ENCODE measurements at places on chromosomes 13 and 19.

DNA sequence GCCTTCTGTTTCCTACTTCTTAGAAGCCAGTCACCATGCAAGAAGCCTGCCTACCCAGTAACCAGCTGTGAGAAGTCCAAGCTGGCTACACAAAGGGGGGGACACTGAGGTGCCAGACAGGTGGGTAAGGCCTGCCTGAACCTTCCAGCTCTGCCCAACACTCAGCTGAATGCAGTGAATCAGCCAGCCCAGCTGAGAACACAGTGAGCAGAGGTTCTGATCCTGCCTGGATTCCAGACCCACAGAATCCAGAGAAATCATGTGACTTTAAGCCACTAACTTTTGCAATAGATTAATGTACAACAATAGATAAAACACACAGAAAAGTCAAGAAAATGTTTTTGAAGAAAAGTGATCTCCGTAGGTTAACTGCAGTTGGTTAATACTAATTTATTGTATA, 151.7 kb downstream of the EFNB2 start:
- no peak for DNase-seq

GRCh38 chr13:113427562-113428468, 25.5 kb downstream of the ADPRHL1 start:
- no peak for DNase-seq

GRCh38 chr13:76758738-76759137, 127.5 kb downstream of the KCTD12 start:
- no peak for DNase-seq

GRCh38 chr19:35545855-35546381, 492 bp downstream of the TMEM147 start:
- DNase-seq = peak; percentile 54

DNA sequence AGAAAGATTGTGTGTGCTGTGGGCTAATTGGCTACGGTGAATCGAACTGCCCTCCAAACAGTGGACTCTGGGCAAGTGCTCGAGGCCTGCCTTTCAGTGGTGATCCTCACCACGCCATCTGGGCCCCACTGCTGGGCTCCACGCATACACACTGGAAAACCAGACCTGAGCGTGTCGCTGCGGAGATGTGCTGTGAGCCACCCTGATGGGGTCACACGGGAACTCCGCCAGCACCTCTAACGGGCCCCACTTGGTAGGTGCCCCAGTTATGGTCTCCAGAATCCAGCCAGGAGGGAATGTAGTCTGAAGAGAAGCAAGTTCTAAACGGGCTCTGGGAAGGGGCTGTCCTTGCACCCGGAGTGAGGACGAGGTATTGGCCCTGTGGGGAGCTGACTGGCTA, 39.3 kb downstream of the C13orf46 start:
- DNase-seq = no peak

DNA sequence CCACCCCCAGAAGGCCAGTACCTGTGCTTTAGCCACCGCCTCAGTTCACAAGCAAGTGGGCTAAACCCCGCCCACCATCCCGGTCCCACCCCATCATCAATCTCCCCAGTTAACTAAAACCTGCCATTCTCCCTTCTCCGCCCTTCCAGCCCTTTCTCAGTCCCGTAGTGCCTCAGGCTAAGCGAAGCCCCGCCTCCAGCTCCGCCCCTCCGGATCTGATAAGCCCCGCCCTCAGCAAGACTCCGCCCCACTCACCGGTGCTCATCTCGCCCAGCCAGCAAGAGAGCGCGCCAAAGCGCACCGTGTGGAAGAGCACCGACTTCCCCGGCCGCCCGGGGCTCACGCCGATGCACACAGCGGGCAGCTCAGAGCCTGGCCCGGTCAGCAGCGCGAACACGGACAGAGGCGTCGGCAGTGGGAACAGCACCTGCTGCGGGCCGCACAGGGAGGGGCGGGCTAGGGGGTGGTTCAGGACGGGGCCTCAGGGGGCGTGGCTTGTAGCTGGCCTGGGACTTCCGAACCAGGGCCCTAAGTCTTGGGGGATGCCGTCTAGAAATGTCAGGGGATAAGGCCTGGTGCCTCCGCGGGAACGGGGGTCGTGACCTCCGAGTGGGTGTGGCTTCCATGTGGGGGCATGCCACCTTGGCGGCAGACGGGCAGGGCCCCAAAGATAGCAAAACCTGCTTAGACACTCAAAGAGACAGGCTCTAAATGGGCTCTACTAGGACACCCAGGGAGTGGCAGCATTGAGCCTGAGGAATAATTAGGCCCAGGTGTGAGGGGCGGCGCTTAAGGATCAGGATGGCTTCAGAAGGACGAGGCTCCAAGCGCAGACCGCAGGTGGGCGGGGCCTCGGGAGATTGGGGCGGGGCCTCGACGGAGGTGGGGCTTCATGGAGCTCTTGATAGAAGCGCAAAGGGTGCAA, 21.4 kb downstream of the MAP4K1 start:
- no peak for DNase-seq

DNA sequence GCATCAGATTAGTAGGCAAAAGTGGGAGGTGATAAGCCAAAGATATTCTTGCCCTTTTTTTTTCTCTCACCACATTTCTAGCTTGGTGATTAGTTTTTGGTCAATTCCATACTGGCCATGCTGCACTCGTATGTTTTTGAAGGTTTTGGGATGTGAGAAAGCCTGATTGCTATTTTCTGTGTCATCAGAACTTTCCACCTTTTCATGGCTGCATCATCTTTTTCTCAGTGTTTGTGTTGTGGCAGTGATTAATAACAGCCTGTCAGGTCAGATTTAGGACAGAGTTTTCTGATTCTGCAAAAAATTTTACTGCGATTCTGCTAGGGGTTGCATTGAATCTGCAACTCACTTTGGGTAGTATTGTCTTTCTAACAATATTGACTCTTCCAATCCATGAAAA, 32.9 kb downstream of the PSG1 start:
- DNase-seq = no peak

GRCh38 chr19:30136611-30137195, 194.7 kb downstream of the URI1 start:
- DNase-seq = no peak

GRCh38 chr13:91537376-91537775, 139.0 kb downstream of the GPC5 start:
- DNase-seq = no peak

DNA sequence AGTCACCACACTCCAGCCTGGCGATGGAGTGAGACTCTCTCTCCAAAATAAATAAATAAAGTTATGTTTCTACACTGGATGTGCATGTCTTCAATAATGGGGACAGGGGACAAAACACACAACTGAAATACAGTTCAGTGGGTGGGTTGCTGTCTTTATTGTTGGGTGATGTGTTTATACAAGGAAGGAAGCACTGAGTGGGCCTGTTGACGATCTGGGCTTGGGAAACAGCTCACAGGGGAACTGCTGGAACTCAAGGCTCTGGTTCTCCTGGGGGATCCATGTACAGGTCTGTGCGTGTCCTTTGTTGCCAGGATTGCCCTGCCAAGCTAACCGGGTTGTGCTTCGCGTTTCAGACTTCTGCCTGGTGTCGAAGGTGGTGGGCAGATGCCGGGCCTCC, 18.9 kb downstream of the SPINT2 start:
- no peak for DNase-seq

- DNase-seq = peak; percentile 31
Measured at GRCh38 chr13:24709186-24709913, 29.1 kb downstream of the ATP12A start.

GRCh38 chr13:112690283-112690929, 568 bp downstream of the ATP11A start:
- no peak for DNase-seq

DNA sequence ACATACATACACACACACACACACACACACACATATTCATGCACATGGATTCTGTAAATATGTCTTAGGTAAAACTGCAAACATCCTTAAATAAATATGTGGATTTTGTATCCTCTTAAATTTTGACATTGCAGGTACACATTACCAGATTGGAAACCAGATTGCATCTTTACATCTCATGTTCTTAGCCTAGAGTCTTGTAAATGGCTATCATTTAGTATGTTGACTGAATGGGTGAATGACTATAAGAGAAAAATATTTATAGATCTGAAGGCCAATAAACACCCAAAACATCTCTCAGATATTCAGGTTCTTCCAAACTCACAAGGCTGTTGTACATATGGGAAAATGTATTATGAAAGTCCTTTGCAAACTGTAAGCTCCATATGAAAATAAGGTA, 104.3 kb downstream of the STARD13 start:
- DNase-seq = no peak

- DNase-seq = no peak
Measured at GRCh38 chr13:44267203-44267602, 106.4 kb upstream of the SERP2 start.

- no peak for DNase-seq
Measured at GRCh38 chr19:47512183-47512947, 2.5 kb downstream of the NAPA start.

GRCh38 chr13:39528661-39528980, 74.4 kb downstream of the LHFPL6 start:
- DNase-seq = no peak

GRCh38 chr13:67438465-67438864, 208.3 kb upstream of the PCDH9 start:
- no peak for DNase-seq

GRCh38 chr19:5977785-5978605, at the start of gene RANBP3:
TSS of gene RANBP3 (minus strand) at chr19:5978140. CDS start at chr19:5978082, 58 bp downstream.
- DNase-seq = peak; percentile 98

DNA sequence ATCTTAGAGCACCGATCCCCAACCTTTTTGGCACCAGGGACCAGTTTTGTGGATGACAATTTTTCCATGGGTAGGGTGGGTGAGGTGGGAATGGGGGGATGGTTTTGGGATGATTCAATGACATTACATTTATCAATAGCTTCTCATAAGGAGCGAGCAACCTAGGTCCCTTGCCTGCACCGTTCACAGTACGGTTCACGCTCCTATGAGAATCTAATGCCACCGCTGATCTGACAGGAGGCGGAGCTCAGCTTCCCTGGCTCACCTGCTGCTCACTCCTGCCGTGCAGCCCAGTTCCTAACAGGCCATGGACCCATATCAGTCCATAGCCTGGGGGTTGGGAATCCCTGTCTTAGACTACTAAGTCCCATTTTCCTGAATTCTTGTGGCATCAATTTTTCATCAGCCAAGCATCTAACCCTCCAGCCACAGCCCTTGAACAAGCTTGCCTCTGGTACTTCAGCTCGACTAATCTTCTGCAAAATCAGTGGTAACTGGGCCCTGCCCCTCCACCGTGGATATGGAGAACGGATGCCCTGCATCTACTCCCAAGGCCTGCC, 37.0 kb upstream of the MAP3K10 start:
- DNase-seq = no peak

GRCh38 chr13:23468811-23469210, 35.3 kb upstream of the SACS start:
- DNase-seq = no peak

DNA sequence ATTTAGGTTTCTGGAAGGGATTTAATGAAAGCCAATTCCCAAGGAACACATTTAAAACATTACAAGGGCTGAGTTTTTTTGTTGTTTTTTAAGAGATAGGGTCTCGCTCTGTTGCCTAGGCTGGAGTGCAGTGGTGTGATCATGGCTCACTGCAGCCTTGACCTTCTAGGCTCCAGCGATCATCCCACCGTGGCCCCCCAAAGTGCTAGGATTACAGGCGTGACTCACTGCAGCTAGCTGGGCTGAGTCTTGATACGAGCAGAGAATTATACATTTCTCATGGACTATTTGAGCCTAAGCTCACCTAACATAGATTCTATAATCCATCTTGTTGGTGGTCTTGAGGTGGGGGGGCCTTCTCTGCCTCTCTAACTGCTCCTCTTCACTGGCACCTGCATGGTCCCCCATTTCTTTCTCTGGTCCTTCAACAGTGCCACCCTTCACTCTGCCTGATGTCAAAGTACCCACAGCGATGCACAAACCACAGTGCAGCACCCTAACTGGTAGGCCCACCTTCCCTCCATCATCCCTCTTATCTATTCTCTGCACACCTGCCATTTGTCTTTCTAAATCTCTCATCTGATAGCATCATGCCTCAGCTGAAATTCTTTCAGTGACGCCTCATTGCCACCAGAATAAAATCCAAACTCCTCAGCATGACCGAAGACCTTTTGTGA, 37.4 kb downstream of the DOCK9 start:
- no peak for DNase-seq

- DNase-seq = no peak
Measured at GRCh38 chr13:104869501-104869900, 1666.0 kb downstream of the EFNB2 start.

GRCh38 chr13:48595431-48596429, 58.0 kb upstream of the CYSLTR2 start:
- peak; percentile 53 for DNase-seq

- no peak for DNase-seq
Measured at GRCh38 chr13:65470781-65471180, 1759.4 kb downstream of the PCDH9 start.

- peak; percentile 55 for DNase-seq
Measured at GRCh38 chr19:2613507-2614295, 88.8 kb downstream of the GNG7 start.

GRCh38 chr19:18173054-18173571, 500 bp upstream of the IFI30 start:
- no peak for DNase-seq

- no peak for DNase-seq
Measured at GRCh38 chr19:24046550-24046949, 40.4 kb upstream of the ZNF254 start.

GRCh38 chr13:110944121-110944967, 29.5 kb upstream of the ANKRD10 start:
- no peak for DNase-seq

DNA sequence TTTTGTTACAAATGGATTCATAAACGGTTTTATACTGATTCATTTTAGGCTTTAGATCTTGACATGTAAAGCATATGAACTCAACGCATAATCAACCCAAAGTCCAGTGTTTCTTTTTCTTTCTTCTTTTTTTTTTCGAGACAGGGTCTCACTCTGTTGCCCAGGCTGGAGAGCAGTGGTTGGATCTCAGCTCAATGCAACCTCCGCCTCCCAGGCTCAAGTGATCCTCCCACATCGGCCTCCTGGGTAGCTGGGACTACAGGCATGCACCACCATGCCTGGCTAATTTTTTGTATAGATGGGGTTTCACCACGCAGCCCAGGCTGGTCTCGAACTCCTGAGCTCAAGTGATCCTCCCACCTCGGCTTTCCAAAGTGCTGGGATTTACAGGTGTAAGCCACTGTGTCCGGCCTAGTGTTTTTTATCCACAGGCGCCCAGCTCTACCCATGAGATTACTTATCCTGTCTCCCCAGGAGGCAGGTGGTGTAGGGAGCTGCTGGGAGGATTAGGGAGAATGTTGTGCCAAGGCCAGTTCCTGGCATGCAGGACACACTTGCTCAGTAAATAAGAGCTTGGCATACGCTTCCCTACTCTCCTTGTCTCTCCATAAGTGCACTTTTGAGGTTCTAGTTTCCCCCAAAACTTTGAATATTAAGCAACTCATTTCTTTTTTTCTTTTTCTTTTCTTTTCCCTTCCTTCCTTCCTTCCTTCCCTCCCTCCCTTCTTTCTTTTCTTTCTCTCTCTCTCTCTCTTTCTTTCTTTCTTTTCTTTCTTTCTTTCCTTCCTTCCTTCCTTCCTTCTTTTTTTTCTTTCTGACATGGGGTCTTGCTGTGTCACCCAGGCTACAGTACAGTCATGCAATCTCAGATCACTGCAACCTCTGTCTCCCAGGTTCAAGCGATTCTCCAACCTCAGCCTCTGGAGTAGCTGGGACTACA, 4.8 kb upstream of the CEBPA start:
- no peak for DNase-seq
